ENCODE measurements at places on chromosomes 5 and 9.
A peak's percentile ranks its signal among the peaks of the same experiment; 100 is the strongest.

- DNase-seq, result no peak
These were observed 17.3 kb downstream of the TCF7 start for GRCh38 chr5:134131578-134132350.

DNA sequence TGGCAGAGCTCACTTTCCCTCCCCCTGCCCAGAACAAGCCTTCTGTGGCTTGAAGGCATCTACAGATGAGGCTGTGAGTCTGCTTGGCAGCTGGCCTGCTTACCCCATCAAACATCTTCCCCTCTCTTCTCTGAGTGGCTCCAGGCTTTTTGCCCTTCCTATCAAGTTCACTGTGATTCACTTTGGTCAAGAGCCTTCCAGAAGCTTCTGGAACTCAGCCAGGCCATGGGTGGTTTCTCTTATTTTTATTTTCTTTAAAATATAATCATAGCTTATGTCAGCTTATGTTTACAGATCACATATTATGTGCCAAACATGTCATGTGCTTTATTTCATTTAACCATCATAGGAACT, 267.0 kb downstream of the SEC61B start:
- DNase-seq, result no peak

DNA sequence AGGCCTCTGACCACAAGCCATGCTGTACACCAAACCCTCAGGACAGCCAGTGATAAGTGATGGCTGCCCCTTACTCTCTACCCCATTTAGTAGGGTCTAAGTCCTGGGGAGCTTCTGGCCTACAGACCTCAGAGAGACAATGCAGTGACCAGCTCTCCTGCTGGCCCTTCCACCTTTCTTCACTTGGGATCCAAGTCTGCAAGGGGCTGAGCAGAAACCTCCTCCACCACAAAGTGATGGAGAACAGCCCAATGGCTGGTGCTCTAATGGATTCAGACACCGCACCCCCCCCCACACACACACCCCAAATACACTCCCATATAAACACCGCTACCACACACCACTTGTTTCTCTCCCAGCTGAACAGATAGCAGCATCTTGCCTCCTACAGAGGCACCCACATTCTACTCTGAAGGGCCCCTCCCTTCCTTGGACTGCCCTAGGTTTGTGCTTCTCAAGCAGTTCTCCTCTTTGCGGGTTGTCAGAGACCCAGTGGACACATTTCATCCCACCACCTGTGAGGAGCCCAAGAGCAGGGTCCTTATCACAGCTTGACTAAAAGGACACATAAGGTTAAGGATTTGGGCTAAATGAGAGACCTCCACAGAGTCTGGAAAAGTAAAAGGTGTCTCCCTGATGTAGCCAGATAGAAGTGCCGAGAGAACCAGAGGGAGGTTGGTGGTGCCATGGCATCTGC, 1.3 kb upstream of the PDLIM4 start:
- no peak for DNase-seq

- no peak for DNase-seq
These were observed 1.2 kb downstream of the HAVCR1 start for GRCh38 chr5:157057459-157058370.

DNA sequence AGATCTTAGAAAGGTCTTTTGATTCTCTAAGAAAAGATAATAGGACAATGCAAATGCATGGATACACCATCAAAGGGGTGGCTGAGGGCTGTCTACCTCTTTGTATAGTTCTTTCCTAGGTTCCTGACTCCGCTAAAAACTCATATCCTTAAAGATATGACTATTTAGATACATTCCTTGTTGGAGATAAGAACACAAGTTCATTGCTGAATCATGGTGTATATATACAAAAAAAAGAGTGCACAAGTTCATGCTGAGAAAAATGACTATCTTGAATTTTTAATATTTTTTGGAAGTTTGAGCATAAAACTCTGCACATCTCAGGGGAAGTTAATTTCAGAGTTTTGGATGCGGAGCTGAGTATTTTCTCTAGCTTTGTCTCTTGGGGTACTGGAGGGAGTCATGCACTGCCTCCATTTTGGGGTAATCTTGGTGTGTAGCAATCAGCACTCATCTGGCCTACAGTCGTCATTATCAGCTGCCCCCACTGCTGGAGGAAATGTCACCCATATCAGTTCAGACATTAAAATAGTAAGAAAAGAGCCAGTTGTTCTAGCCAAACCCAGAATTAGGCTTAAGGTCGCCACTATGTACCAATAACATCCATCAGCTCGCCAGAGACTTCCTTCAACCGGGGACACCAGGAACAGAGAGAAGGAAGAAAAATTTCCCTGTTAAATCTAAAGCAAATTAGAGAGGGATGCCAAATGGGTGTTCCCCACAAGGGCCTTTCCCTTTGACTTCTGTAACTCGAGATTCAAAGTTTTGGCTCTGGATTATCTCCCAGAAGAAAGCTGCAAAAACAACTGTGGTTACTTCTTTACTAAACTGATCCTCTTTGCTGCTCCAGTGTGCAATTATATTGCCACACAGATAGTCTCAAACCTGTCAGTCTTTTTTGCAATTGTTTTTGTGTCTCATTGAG, 49.0 kb downstream of the PTTG1 start:
- DNase-seq, result no peak

DNA sequence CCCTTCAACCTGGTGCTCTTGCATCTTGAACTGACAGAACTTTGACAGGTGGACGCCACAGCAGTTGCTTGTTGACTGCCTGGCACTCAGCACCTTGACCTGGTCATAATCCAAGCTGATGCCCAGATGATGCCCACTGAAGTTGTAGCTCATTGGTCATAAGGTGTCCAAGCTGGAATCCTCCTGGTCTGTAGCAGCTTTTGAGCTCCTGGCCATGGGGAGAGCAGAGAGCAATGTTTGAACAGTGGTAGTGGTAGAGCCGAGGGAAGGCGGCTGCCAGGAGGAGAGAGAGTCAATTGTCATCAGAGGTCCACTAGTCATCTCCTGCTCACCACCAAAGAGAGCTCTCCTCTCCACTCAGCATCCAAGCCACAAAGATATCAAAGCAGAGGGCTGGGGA, 23.3 kb downstream of the CSF2 start:
- no peak for DNase-seq

- DNase-seq, result no peak
These were observed 3.7 kb downstream of the PHF24 start for GRCh38 chr9:34961574-34962490.

GRCh38 chr5:133930061-133930812, 38.2 kb downstream of the C5orf15 start:
- no peak for DNase-seq

- DNase-seq, result no peak
These were observed 168.7 kb downstream of the ENC1 start for GRCh38 chr5:74471875-74472274.

GRCh38 chr5:179542170-179542569, 8.2 kb upstream of the RUFY1 start:
- no peak for DNase-seq

- DNase-seq, result no peak
These were observed 490.9 kb downstream of the GADD45G start for GRCh38 chr9:90095682-90096081.

DNA sequence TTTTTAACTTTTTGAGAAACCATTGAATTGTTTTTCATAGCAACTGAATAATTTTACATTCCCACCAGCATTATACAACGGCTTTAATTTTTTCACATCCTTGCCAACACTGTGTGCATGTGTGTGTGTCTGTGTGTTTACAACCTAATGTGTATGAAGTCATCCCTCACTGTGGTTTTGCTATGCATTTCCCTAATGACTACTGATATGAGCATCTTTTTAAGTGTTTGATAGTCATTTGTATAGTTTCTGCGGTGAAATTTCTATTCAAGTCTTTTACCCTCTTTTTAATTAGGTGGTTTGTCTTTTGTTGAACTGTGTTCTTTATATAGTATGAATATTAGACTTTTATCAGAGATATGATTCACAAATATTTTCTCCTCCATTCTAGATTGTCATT, 263.1 kb upstream of the COX7C start:
- DNase-seq, result no peak

DNA sequence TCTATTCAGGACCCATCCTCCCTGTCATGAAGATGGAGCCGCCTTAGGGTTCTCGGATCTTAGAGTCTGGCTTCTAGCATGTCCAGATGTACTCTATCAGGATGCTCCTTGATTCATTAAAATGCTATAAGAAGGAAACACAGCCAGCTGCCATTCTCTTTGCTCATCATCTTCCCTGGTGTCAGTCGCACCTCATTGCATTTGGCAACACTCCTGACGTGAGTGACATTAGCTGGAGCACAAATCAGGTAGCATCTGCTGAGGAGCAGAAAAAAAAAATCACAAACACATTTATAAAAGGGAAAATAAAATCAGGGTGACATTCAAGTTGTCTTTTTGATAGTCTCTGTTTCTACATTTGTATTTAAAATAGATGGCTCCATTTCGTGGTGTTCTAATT, 226.1 kb upstream of the NMUR2 start:
- no peak for DNase-seq

- DNase-seq, result no peak
These were observed 13.8 kb downstream of the LCN9 start for GRCh38 chr9:135676891-135677290.

DNA sequence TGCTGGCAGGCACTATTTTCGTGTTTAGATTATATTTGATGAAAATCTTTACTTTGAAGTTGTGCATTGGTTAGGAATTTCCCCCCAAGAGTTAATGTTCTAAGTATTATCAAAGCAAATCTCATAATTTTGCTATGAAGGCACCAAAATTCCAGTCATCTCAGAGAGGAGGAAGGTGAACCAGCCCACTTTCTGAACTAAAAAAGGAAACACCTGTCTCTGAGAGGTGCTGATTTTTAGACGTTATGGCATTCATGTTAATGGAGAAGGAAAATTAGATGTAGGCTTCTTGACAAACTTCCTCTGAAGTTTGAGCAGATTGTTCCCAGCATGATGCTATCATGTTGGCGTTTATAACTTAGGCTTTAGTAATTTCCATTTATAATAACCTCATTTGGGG, 432.9 kb upstream of the ACTBL2 start:
- no peak for DNase-seq

GRCh38 chr5:10353241-10354047, at the start of gene MARCHF6:
Gene MARCHF6, plus strand, starts transcription at chr5:10353695. Its CDS starts 204 bp downstream, at chr5:10353899.
- peak; percentile 94 for DNase-seq

DNA sequence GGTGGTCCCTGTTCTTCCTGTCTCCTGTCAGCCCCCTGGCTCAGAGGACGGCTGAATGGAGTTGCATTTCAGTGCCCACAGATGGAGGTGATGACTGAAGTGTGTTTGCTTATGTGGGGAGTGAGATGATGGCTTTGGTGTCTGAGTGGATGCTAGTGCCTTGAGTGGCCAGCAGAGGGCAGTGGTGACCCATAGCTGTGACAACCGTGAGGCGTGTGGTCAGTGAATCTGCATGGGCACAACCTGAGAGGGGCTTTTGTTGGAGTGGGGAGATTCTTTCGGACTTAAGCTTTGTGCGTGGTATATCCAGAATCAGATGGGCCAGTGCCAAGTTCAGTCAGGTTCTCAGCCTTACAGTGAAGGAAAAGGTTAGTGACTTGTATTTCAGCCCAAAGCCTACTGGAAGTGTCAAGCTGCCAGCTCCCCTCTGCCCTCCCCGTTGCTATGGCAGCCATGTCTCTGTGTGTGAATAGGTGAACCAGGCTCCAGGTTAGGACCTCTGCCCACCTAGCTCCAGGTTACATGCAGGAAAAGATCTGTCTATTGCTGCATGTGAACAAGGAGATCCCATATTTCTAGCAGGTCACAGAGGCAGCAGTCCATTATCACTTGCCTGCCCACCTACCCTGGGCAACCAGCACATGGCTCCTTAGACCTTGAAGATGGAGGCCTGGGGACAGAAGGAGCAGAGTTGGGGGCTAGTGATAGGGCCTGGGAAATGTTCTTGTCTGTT, 14.7 kb upstream of the CXXC5 start:
- DNase-seq, result no peak

Measured in T-helper 22 cell (primary cell).